SW480 (cell line): ENCODE measurements at places on chromosomes 11 and 22.

DNA sequence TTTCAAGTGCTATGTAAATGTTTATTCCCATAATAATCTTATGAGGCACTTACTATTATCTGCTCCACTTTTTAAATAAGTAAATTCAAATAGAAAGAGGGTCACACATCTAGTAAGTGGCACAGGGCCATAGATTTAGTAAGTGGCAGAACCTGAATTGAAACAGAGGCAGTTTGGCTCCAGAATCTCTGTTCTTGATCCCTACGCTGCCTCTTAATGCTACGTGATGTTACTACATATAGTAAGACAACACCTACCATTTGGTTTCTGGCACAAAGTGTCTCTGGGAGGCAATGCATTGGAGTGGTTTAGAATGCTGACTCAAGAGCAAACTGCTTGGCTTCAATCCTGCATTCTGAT lies 1018.3 kb downstream of the DLG2 start:
- no peak for DNase-seq

GRCh38 chr11:102780491-102780918 lies at the start of gene MMP10:
MMP10 (minus strand) TSS chr11:102780628; CDS start chr11:102780591, 37 bp downstream.
- peak; percentile 62 for DNase-seq

- no peak for DNase-seq
Measured at GRCh38 chr11:69292221-69292648, 1.7 kb upstream of the MYEOV start.

- DNase-seq, result no peak
Measured at GRCh38 chr22:43948836-43949406, 6.3 kb upstream of the SAMM50 start.

DNA sequence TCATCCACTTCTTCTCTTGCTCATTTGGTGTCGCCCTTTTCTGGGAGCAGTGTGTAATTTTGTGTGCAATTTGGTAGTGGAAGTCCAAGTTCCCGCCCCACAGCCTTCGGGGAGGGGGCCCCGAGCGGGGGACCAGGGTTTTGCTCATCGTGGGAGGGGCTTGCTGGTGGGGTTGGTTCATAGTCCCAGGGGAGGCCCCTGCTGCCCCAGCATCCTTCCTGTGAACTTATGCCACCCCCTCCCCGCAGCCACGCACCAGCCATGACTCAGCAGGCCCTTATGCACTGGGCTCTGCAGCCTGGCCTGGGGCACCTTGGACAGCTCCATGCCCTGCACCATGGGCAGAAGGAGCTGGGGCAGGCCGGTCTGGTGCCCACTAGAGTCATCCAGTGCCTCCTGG lies 1183.6 kb downstream of the BRD1 start:
- no peak for DNase-seq

DNA sequence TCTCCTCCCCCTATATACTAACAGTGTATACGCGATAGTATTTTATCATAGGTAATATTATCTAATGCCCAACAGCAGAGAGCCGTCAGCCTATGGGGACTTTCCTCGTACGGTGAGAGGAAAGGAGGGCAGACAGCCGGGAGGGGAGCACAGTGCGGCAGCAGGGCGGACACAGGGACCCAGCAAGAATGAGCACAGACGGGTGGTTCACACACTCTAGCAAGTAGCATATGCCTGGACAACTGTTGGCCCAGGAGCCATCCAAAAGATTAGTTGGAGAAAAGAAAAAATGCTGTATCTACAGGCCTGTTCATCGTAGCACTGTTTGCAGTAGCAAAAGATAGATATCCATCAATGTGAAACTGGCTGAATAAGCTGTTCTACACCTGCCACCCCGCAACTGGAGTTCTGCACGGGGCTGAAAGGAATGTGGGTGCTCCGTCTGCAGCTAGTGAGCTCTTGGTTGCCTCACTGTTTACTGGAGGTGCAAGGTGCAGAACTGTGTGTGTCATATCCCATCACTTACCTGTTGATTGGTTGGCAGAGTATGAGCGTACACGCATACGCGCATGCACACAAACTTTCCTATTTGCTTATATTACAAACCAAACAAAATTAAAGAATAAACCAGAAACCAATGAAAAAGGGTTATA lies 324.3 kb downstream of the TBC1D22A start:
- no peak for DNase-seq

- no peak for DNase-seq
Measured at GRCh38 chr22:23080613-23081290, 10.4 kb downstream of the GNAZ start.

- DNase-seq, result no peak
Measured at GRCh38 chr11:44018127-44018521, 29.7 kb upstream of the ACCSL start.

- DNase-seq, result peak; percentile 64
Measured at GRCh38 chr22:29071261-29072045, 1.4 kb upstream of the KREMEN1 start.

GRCh38 chr11:35163702-35164496 lies 24.9 kb downstream of the CD44 start:
- no peak for DNase-seq

DNA sequence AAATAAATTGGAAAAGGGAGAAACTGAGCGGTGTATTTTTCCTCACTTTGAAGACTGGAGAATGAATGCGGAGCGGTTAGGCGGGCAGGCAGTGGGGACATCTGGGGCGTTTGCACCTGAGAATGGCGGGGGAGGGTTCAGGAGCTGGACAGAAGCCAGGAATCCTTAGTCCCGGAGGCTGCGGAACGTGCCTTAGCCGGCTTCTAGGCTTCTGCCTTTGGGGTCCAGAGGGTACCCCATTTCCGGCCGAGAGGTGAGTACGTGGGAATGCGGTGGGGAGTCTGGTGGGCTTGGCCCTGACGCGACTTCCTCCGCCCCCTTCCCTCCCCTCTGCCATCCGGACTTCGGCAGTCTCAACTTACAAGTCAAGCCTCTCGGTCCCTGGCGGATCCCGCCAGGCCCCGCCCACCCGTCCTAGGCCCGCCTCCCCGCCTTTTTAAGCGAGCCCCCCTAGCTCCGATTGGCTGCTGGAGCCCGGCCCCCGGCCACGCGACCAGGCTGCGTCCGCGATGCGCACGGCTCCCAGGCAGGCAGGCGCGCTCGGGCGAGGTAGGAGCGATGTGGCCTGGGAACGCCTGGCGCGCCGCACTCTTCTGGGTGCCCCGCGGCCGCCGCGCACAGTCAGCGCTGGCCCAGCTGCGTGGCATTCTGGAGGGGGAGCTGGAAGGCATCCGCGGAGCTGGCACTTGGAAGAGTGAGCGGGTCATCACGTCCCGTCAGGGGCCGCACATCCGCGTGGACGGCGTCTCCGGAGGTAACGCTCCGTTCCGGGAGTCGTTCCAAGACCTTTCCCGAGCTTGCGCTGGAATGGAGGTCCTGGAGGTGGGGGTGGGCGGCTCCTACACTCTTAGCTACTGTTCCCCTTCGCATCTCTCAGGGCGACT lies at the start of gene GCAT:
Gene GCAT, plus strand, starts transcription at position 525 of the 884 bp plus-strand sequence. Its CDS starts 34 bp downstream, at position 559.
- peak; percentile 91 for DNase-seq

GRCh38 chr11:128615076-128615475 lies 27.7 kb upstream of the ETS1 start:
- DNase-seq, result no peak

- DNase-seq, result no peak
Measured at GRCh38 chr11:33657757-33658156, 42.9 kb downstream of the C11orf91 start.

DNA sequence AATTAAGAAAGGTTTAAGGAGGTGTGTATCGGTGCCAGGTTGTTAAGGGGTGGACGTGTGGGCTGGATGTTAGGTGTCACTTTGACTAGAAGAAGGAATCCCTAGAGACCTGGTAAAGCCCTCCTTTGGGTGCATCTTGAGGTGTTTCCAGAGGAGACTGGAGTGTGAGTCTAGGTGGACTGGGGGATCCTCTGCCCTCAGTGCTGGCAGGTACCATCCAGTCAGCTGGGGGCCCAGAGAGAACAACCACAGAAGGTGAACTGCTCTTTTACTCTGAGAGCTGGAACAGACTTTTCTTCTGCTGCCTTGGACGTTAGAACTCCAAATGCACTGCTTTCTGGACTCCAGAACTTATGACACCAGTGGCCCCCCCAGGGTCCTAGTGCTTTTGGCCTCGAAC lies 44.0 kb downstream of the SPATA19 start:
- no peak for DNase-seq

GRCh38 chr11:95950905-95951304 lies 27.0 kb upstream of the MTMR2 start:
- DNase-seq, result no peak

DNA sequence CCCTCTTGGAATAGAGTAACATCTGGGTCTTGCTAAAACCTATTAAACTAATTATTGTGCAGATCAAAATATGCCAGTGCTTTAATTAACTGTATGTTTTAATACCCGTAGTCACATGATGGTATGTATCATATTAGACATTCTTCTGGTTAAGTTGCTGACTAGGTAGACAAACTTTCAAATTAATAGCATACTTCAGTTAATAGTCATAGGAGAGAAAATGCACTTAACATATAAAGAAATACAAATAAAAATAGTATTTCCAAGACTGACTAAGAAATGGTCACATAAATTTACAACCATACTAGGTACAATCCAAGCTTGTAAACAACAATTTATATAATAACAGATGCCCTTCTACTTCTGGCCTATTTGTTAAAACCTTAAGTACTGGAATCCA lies 7.6 kb upstream of the EXPH5 start:
- no peak for DNase-seq

- peak; percentile 1 for DNase-seq
Measured at GRCh38 chr11:108199446-108200321, 22.8 kb downstream of the NPAT start.

GRCh38 chr11:124865902-124866851 lies 945 bp downstream of the ROBO3 start:
- no peak for DNase-seq

GRCh38 chr11:68461575-68461917 lies 994 bp downstream of the PPP6R3 start:
- no peak for DNase-seq
